Mesothelial cell of epicardium (in vitro differentiated cells): ENCODE measurements at places on chromosomes 4 and X. TPM values are rescaled to one million over a fixed set of nuclear protein-coding genes. Genes with fewer than 3 reads are reported as not detected.

GRCh38 chrX:108134724-108135123, 43.1 kb downstream of the ATG4A start:
- no peak for DNase-seq

GRCh38 chrX:38854305-38854704, 53.0 kb downstream of the MID1IP1 start:
- DNase-seq: no peak

Gene RGN
- 0.61 to 1.2 TPM (median 1.2 TPM) in 3 replicates for total RNA-seq

Gene PGAM4
- not detected in 3 replicates for total RNA-seq

Gene ARSD
- 54.5 to 55.6 TPM (median 55.5 TPM) in 3 replicates for total RNA-seq

DNA sequence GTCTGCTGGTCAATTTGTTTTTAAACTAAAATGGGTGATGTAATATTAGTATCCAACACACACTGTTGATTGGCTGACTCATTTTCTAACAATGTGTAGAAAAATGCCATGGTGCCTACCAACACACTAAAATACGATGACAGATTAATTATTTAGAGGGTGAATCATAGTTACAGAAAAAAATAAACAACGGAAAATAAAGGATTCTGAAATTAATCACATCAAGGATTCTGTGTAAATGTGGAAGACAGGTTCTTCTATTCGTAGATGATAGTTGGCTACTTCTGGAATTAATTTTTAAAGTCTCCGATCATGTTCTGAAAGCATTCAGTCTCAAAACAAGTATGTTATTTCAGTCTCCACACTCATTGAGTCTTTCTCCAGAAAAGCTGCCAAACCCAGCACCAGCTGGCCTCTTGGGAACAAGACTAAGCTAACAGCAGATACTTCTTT, 8.2 kb upstream of the IQCM start:
- DNase-seq: no peak

- no peak for DNase-seq
Measured at GRCh38 chrX:142982679-142983078, 43.0 kb upstream of the SPANXN4 start.

GRCh38 chr4:52296341-52296740, 245.2 kb downstream of the SPATA18 start:
- DNase-seq: no peak

- no peak for DNase-seq
Measured at GRCh38 chrX:48972220-48973164, 848 bp upstream of the KCND1 start.

Gene FOXR2
- not detected in 3 replicates for total RNA-seq

Gene GYPE
- not detected in 3 replicates for total RNA-seq

Gene CCNQ
- 17.2 to 19.1 TPM (median 17.3 TPM) in 3 replicates for total RNA-seq

Gene TLR8
- total RNA-seq: not detected in 3 replicates

Gene PDLIM3
- total RNA-seq: 8.4 to 11.2 TPM (median 9.2 TPM) in 3 replicates

Gene TLL1
- total RNA-seq: 1.2 to 1.8 TPM (median 1.5 TPM) in 3 replicates

DNA sequence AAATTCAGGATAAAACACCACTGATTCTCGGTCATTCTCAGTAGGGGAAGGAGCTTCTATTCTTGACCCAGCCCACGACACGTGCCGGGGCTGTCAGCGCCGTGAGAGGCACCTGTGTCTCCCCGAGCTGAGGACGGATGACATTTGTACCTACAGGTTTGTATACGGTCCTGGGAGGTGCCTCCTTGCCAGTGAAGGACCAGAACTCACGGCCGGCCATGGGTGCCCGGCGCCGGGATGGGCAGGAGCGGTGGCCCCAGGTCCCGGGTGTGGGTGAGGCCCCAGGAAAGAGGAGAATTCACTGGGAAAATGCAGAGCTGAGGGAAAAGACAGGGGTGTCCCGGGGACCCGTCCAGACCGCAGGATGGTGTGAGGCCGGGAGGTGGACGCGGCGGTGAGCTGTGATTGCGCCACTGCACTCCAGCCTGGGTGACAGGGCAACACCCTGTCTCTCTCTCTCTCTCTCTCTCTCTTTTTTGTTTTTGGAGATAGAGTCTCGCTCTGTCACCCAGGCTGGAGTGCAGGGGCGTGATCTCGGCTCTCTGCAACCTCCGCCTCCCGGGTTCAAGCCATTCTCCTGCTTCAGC, 48.9 kb upstream of the PPP2R3B start:
- no peak for DNase-seq

Gene PLK4
- total RNA-seq: 11.6 to 14.3 TPM (median 14.1 TPM) in 3 replicates

GRCh38 chrX:30713061-30713525, 59.9 kb downstream of the GK start:
- DNase-seq: peak; percentile 27

GRCh38 chr4:26131711-26132110, 189.1 kb upstream of the RBPJ start:
- DNase-seq: no peak

DNA sequence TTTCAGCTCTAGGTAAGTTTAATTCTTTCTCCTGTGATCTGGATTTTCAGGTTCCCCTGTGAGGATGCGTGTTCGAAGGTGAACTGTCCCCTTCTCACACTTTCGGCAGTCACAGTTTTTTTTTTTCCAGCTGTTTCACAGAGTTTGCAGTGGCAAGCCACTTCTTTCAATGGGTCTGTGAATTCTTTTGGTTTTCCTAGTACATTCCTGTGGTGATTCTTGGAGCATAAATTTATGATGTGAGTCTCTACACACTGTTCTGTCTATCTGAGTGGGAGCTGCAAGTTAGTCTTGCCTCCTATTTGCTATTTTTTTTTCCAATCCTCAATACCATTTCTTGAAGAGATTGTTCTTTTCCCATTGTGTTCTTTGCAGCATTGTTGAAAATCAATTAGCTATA, 595.5 kb downstream of the RAPGEF2 start:
- DNase-seq: no peak

Gene C1QTNF7
- total RNA-seq: 3.9 to 4.4 TPM (median 4.1 TPM) in 3 replicates

DNA sequence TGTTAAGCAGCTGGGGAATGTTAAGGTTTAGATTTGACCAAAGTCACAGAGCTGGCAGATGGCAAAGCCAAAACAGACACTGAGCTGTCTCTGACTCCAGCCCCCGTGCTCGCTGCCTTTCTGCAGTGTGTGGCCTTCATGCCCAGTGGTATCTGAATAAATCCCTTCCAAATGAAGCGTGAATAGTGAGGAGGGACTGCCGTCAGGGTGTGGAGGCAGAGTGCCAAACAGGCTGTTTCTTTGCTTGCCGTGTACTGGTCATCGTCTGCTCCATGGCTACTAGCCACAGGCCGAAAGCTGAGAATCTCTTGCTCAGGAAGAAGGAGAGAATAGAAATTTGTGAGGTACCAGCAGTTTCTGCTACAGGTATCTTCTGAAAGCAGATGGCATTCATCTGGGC, 19.7 kb downstream of the PRIMPOL start:
- DNase-seq: no peak

GRCh38 chr4:163284304-163284703, 48.1 kb downstream of the NPY1R start:
- no peak for DNase-seq

- no peak for DNase-seq
Measured at GRCh38 chr4:24645765-24646550, 61.6 kb upstream of the DHX15 start.

DNA sequence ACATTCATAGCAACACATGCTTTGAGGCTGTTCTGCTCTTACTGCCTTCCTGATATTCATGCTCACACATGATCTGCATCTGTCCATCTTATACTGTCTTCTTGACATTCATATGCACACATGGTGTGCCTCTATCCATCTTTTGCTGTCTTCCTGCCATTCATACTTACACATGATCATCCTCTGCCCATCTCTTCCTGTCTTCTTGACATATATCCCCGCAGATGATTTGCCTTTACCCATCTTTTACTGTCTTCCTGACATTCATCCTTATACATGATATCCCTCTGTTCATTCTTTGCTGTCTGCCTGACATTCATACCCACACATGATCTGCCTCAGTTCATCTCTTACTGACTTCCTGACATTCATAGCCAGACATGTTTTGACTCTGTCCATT, 36.8 kb downstream of the SCML1 start:
- no peak for DNase-seq

Gene GPR50
- total RNA-seq: 0.25 to 0.65 TPM (median 0.64 TPM) in 3 replicates

Gene PAQR3
- total RNA-seq: 18.0 to 21.2 TPM (median 19.8 TPM) in 3 replicates

Gene TCEANC
- total RNA-seq: 3.3 to 3.8 TPM (median 3.4 TPM) in 3 replicates

GRCh38 chr4:7826176-7826908, 113.3 kb downstream of the AFAP1 start:
- DNase-seq: no peak

DNA sequence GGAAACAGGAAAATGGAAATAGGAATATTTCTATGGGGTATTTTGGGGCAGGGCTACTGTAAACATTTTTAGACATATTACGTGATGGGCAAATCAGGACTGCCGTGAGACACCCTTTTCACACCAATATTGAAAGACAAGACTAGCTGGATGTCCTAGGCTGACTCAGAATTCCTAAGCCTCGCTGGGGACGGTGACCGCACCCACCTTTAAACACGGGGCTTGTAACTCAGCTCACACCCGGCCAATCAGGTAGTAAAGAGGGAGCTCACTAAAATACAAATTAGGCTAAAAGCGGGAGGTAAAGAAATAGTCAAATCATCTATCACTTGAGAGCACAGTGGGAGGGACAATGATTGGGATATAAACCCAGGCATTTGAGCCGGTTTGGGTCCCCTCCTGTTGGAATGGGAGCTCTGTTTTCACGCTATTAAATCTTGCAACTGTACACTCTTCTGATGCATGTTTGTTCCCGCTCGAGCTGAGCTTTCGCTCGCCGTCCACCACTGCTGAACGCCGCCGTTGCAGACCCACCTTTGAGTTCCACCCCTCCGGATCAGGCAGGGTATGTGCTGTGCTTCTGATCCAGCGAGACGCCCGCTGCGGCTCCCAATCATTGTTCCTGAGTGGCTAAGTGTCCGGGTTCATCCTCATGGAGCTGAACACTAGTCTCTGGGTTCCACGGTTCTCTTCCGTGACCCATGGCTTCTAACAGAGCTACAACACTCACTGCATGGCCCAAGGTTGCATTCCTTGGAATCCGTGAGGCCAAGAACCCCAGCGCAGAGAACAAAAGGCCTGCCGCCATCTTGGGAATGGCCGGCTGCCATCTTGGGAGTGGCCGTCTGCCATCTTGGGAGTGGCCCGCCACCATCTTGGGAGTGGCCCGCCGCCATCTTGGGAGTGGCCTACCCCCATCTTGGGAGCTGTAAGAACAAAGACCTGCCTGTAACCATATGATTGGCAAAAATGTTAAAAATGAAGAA, 152.6 kb downstream of the CRLF2 start:
- DNase-seq: no peak

DNA sequence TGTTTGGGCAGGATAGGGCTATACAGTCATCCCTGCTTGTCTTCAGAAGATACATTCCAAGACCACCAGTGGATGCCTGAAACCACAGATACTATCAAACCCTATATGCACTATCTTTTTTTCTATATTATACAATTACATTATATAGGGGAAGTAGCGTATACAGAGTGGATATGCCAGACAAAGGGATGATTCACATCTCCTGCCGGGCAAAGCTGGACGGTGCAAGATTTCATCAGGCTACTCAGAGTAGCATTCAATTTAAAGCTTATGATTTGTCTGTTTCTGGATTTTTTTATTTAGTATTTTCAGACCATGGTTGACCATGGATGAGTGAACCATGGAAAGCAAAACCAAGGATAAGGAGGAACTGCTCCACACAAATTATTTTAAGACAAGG, 7.0 kb upstream of the AMTN start:
- DNase-seq: no peak

DNA sequence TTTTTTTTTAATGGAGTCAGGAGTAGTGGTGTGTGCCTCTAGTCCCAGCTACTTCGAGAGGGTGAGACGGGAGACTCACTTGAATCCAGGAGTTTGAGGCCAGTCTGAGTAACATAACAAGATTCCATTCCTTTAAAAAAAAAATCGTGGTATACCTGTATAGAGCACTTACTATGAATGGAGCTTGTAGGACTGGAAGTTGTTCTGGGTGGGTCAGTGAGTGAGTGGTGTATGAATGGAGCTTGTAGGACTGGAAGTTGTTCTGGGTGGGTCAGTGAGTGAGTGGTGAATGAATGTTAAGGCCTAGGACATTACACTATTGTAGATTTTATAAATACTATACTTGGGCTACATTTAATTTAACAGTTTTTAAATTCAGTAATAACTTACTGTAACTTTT, 2.9 kb upstream of the SLC10A7 start:
- DNase-seq: no peak

- DNase-seq: no peak
Measured at GRCh38 chr4:97910005-97910404, 233.3 kb downstream of the STPG2 start.
